ENCODE measurements at places on chromosomes 1 and 21. TPM values are rescaled to one million over a fixed set of nuclear protein-coding genes. Genes with fewer than 3 reads are reported as not detected.

Gene MAP1LC3C
- polyA plus RNA-seq: 1.2 TPM

Gene DNM3
- 58.5 TPM for polyA plus RNA-seq

Gene NID1
- 97.5 TPM for polyA plus RNA-seq

Gene UTP25
- 6.5 TPM for polyA plus RNA-seq
